ENCODE measurements at places on chromosomes 5 and 9. TPM values are rescaled to one million over a fixed set of nuclear protein-coding genes. Genes with fewer than 3 reads are reported as not detected.

Gene OGN
- total RNA-seq: not detected

Gene NEURL1B
- total RNA-seq: 17.8 TPM

Gene GALNT12
- total RNA-seq: 0.32 TPM

Gene GBGT1
- 0.32 TPM for total RNA-seq

Gene TAF11L6
- total RNA-seq: not detected

Gene WDR38
- not detected for total RNA-seq

Gene SLC6A19
- not detected for total RNA-seq

Gene EGFLAM
- 0.49 TPM for total RNA-seq

Gene SAPCD2
- total RNA-seq: 13.6 TPM

Gene IFNB1
- not detected for total RNA-seq

Gene C9
- total RNA-seq: 0.57 TPM

Gene EQTN
- total RNA-seq: not detected

Gene IFNA2
- not detected for total RNA-seq

Gene PIP5K1B
- 0.06 TPM for total RNA-seq

Gene LEAP2
- under 0.01 TPM for total RNA-seq

Gene COL15A1
- 28.2 TPM for total RNA-seq

Gene SLC25A2
- total RNA-seq: 0.16 TPM

Gene GGTA1
- 0.16 TPM for total RNA-seq

Gene NIPSNAP3A
- 31.8 TPM for total RNA-seq

Gene CMBL
- total RNA-seq: 7.6 TPM

Gene IL9
- not detected for total RNA-seq

Gene LOX
- total RNA-seq: 90.4 TPM

Gene CTSL
- total RNA-seq: 94.5 TPM

Gene P4HA2
- total RNA-seq: 45.5 TPM

Gene SMIM33
- not detected for total RNA-seq

Gene SEMA6A
- 6.6 TPM for total RNA-seq

Gene OBP2B
- total RNA-seq: not detected

Gene TLE4
- total RNA-seq: 34.8 TPM

Gene TSLP
- total RNA-seq: 0.06 TPM

Gene PSAT1
- total RNA-seq: 22.0 TPM

Gene CCL27
- 0.16 TPM for total RNA-seq

Gene ZNF462
- total RNA-seq: 6.8 TPM

Gene FCN2
- total RNA-seq: not detected

Gene NDUFA8
- total RNA-seq: 36.3 TPM

Gene MAP1B
- 35.5 TPM for total RNA-seq

Gene ROR2
- total RNA-seq: not detected

Gene KIF4B
- total RNA-seq: 0.38 TPM

Gene FSTL4
- total RNA-seq: not detected

Gene PCDHGB4
- total RNA-seq: 20.1 TPM

Gene AFAP1L1
- 137 TPM for total RNA-seq

Gene SLC34A3
- total RNA-seq: not detected

Gene DMRTA1
- total RNA-seq: 0.25 TPM
